ENCODE measurements at places on chromosomes 2 and 18.

- DNase-seq: no peak
Observed at GRCh38 chr18:39841482-39842365, 2113.3 kb upstream of the PIK3C3 start.

DNA sequence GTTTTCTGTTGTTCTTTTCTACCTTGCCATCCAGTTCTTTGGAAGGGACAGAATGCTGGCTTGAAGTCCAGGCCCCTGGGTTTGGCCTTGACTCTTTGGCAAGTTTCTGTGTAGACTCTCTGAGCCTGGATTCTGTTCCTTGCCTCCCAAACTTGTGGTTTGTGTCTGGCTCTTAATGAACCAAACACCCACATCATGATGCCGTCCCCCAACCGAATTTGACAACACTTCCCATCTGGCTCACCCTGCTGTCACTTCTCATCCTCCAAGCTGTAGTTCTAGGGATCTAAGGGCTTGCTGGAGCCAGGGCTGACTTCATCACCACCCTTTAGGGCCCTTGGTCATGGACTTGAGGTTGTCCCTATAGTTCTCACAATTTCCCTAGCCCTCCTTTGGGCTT, 68.9 kb upstream of the CELF4 start:
- no peak for DNase-seq

- no peak for DNase-seq
Observed at GRCh38 chr18:77146249-77147080, 13.9 kb upstream of the MBP start.

DNA sequence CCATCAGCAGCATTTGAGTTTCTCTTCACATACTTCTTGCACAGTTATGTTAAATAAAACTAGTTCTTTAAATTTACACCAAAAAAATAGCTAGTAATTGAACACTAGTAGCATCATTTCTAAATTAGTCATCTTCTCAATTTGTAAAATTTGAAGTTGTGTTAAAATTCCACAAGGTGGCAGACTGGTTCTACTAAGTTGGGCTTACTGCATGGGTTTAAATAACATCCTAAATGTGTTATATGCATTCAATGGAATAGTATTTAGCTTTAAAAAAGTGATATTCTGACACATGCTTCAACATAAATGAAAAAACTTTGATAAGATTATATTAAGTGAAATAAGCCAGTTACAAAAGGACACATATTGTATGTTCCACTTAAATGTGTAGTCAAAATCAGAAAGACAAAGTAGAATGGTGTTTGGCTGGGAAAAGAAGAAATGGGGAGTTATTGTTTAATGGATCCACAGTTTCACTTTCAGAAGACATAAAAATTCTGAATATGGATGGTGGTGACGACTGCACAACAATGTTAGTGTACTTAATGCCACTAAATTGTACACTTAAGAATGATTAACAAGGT, 28.7 kb upstream of the RPRD1A start:
- peak; percentile 45 for DNase-seq

DNA sequence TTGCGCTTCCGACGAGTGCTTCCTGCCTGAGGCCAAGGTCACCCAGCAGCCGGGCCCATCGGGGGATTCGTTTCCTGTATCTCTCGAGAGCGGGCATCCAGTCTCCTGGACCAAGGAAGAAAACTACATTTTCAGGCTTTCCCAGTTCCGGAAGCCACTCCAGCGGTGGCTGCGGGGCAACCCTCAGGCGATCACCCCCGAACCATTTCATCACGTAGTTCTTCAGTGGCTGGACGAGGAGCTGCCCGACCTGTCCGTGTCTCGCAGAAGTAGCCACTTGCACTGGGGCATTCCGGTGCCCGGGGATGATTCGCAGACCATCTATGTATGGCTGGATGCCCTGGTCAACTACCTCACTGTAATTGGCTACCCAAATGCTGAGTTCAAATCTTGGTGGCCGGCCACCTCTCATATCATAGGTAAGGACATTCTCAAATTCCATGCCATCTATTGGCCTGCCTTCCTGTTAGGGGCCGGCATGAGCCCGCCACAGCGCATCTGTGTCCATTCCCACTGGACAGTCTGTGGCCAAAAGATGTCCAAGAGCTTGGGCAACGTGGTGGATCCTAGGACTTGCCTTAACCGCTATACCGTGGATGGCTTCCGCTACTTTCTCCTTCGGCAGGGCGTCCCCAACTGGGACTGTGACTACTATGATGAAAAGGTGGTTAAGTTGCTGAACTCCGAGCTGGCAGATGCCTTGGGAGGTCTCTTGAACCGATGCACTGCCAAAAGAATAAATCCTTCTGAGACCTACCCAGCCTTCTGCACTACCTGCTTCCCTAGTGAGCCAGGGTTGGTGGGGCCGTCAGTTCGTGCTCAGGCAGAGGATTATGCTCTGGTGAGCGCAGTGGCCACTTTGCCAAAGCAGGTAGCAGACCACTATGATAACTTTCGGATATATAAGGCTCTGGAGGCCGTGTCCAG, 1.0 kb downstream of the MARS2 start:
- DNase-seq: no peak

- DNase-seq: no peak
Observed at GRCh38 chr18:8106603-8107002, 502.6 kb upstream of the RAB12 start.

Data from CD4-positive, alpha-beta memory T cell (primary cell).